ENCODE measurements at places on chromosomes 6 and 20.

- peak; percentile 66 for DNase-seq
Observed at GRCh38 chr20:1712634-1713624, 55.4 kb upstream of the SIRPG start.

DNA sequence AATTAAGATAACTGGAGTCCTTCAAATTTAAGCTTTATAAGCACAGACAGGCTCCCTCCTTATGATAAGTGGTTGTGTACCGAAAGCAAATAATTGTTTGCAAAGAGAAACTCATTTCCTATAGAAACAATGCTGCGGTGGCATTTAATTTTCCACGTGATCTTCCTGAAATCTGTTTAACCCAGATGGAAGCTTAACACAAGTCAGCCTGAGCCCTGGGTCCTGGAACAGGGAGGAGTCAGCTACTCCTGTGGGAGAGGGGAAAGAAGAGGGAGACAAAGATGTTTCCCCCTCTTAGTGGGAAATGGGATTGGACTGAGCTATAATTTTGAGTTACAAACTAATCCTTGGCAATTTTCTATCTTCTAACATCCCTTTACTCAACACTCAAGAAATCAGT is 136.5 kb downstream of the ELOVL4 start:
- no peak for DNase-seq

GRCh38 chr6:109579361-109579760 is 96.3 kb upstream of the ZBTB24 start:
- DNase-seq: no peak

DNA sequence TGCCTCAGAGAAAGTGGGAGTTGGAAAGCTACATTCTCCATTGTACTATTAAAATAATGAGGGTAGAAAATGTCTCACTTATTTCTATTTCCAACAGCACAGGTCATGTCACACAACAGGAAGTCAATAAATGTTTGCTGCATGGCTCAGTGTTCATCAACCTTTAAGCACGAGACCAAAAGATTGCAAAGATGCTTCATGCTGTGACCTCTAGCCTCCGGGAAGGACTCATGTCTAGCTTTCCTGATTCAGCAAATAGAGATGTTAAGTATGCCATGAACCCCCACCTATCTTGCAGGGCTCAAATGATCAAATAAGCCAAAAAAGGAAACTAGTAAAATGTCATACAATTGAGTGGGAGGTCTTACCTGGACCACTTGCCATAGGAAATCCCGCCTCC is 57.4 kb downstream of the NCOA6 start:
- no peak for DNase-seq

DNA sequence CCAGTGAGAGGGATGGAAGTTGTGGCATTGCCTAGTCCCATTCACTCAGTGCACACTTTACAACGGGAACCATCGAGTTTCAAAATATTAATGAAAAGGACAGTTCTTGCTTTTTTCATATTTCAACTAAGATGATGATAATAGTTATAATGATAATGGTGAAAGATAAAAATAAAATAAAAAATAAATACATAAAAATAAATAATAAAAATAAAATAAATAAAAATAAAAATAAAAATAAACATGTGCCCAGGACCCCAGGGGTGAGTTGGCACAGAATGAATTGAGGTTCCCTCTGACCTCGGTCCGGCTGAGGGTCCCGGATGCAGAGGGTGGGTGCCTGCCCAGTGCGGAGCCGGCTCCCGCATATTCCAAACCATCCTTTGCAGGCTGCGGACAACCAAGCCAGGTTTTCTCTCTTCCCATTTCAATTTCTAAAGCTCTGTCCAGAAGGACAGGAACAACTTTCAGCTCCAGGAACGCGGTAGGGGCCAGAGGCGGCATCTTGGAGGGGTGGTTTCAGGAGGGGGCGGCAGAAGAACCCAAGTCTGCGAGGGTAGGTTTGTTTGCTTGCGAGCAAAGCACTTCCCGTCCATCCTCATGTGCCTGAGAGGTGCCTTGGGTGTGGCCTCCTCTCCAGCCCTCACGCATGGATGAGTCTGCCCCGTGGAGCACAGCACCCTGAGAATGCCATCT is 236.8 kb downstream of the DLL1 start:
- DNase-seq: no peak

GRCh38 chr6:158205169-158205944 is 37.2 kb downstream of the GTF2H5 start:
- peak; percentile 31 for DNase-seq

- DNase-seq: no peak
Observed at GRCh38 chr20:22904905-22905304, 130.2 kb upstream of the SSTR4 start.
